ENCODE measurements at places on chromosomes 2 and 18. TPM values are rescaled to one million over a fixed set of nuclear protein-coding genes. Genes with fewer than 3 reads are reported as not detected.

DNA sequence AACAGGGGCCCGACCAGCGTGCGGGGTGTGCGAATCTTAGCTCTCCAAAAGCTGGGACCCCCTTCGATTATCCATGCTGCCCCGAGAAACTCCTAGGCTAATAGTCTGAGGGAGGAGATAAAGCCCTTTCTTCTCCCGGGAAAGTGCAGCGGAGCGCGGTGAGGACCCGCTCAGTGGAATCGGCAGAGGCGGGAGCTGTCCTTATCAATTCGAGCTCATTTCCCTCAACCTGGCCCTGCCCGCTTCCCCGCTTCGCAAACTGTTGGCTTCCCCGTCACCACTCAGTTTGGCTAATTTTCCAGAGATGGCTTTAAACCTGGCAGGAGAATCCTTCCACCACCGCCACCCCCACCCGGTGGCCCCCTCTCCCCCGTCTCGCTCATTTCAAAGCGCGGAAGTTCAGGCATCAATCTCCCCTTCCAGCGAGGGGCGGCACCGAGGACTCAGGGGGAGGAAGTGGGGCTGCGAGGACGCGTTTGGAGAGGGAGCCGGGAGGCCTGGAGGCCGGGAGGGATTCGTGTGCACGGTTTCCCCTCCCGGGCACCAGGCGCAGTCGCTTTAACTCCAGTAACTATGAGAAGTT lies 1.6 kb downstream of the KLHL14 start:
- no peak for ATAC-seq

DNA sequence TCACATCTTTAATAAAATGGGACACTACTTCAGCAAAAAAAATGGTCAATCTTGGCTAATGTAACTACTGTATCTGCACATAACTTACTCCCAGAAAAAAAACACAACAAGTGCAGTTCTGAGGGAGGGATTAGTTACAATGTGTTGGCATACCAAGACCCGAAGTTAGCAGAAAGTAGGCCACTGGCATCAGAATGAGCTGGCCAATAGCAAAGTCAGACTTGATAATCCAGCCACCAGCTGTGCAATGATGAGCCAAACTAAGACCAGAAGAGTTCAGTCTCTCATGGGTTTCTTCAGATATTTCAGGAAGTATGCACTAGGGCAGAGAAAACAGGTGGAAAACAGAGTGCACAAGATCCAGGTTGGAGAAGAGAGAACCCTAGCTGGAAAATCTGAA lies 65.3 kb downstream of the OLA1 start:
- ATAC-seq, result no peak

GRCh38 chr2:236553522-236553921 lies 16.1 kb upstream of the ACKR3 start:
- ATAC-seq, result peak; percentile 36

Gene DYNAP
- not detected for total RNA-seq

Gene GAL3ST2
- total RNA-seq, result 4.1 TPM

Gene CCDC121
- total RNA-seq, result 0.45 TPM

- ATAC-seq, result no peak
Measured at GRCh38 chr2:197423307-197423706, 11.5 kb downstream of the SF3B1 start.

GRCh38 chr2:190889175-190889943 lies 8.7 kb downstream of the GLS start:
- ATAC-seq, result no peak

Gene DAPL1
- total RNA-seq, result not detected

Gene VWA3B
- not detected for total RNA-seq

Gene CELF4
- not detected for total RNA-seq

DNA sequence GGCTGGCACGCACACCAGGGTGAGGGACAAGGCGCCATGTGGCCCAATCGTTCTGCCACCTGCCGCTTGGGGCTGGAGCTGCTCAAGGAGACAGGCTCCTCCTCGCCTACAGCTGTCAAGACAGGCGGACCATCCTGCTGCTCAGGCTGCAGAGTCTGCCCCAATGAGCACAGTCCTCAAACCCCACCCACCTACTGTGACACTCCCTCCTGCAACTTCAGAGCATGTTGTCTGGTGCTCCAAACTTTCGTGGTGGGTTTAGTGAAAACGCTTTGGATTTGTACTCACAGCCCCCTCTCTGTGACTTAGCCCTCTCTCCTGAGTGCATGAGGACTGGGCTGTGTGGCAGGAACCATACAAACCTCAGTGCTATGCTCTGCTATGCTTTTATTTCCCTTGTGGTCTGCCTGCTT lies 23.2 kb upstream of the SLC35F6 start:
- ATAC-seq, result no peak

DNA sequence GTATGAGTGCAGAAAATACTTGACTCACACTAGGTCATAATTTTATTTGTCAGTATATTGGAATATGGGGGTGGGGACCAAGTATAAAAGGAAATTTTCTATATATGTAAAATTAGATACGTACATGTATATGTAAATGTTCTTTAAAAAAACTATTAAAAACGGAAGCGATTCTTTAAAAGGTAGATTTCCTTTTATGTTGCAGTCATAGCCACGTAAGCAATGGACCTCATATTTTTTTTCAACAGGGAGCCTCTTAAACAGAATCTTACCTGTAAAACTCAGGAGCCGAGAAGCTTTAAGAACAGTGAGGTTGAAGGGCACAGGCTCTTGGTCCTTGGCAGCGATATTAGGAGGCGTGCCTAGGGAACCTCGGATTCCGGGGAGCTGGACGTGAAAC lies 3.3 kb downstream of the RHBDD1 start:
- no peak for ATAC-seq

Gene ZSCAN30
- 25.8 TPM for total RNA-seq

Gene FIGN
- not detected for total RNA-seq

Gene ACADL
- total RNA-seq, result not detected

Gene ATP5MC3
- total RNA-seq, result 416 TPM

Gene PHOSPHO2
- total RNA-seq, result 4.3 TPM

Measured in activated T-helper 17 cell treated with anti-CD3 and anti-CD28 coated beads, Interleukin-2, amount 50 U/mL, for 72 hours (primary cell).